ENCODE measurements at places on chromosomes 16 and 17. TPM values are rescaled to one million over a fixed set of nuclear protein-coding genes. Genes with fewer than 3 reads are reported as not detected.

MYH1 gene
- total RNA-seq = not detected

SMPD3 gene
- total RNA-seq = 62.9 TPM

KRTAP3-1 gene
- total RNA-seq = not detected

PRR35 gene
- total RNA-seq = not detected

ACSM2A gene
- total RNA-seq = not detected

All from temporal lobe (tissue), 4 donors.